ENCODE measurements at places on chromosomes 2 and 18. TPM values are rescaled to one million over a fixed set of nuclear protein-coding genes. Genes with fewer than 3 reads are reported as not detected.

DNA sequence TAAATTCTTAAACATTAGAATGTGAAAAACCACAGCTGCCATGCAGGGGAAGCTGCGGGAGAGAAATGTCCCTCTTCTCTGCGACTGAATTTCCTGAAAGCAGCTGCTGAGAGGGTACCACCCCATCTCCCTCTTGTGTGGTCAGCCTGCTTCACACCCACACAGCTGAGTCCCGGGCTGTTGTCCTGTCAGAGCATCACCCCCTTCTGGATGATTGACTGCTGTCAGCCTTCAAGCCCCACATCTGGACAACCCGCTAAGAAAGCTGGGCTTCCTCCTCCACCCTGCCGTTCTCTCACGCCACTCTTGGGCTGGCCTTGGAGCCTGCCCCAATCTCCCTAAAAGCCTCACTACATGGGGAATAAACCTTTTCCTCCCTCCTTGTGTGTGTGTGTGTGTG, 26.0 kb downstream of the SH3YL1 start:
- DNase-seq, result no peak

DNA sequence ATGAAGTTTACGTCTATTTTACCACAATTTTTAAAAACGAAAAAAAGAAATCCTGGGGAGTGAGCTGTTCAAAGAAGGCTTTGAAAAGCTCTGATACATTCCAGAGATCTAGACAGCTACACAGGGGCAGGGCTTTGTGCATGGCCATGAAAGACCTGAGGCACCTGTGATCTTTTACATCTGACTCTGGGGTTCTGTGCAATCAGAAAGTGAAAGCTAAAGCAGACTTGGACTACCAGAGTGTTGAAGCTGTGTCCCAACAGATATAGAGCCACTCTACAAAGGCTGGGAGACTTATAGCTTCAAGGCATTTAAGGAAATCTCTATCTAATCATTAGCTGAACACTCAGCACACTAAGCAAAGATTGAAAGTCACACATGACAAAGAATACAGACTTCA, 34.1 kb downstream of the PARD6G start:
- DNase-seq, result no peak

DNA sequence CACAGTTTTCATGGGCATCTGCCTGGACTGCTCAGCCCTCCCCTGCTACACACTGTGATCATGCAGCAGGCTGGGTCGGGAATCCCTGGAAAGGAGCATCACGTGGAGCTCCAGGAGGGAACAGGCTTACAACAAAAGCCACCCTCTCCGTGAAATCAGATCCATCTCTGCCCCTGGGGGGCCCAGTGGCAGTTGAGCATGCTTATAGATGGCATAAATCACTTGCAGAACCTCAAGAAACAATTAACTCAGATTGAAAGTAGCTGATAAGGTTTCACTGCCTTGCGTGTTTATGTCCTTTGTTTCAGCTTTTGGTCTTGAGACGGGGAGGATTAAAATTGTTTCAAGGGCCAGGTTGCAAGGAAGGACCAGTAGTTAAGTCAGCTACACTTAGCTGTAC, 354.8 kb upstream of the MEIS1 start:
- no peak for DNase-seq

- DNase-seq, result no peak
These were observed 79.3 kb downstream of the RHOB start for GRCh38 chr2:20526160-20526559.

DNA sequence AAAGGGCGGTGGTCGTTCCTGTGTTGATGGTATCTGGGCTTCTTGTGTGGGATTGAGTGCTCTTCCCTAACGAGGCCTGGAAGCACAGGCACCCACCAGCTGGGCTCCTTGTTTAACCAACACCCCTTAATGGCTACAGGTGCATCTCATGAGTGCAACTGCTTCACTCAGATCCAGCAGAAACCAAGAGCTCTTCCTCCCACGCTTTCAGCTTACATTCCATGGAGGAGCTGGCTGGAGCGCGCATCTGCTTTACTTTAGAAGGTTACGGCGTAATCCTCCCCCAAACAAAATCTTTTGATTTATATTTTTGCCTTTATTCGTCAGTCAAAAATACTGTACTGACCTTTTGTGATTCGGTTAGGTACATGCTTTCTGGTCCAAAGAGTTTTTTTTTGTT, 174.7 kb downstream of the LTBP1 start:
- no peak for DNase-seq

DNA sequence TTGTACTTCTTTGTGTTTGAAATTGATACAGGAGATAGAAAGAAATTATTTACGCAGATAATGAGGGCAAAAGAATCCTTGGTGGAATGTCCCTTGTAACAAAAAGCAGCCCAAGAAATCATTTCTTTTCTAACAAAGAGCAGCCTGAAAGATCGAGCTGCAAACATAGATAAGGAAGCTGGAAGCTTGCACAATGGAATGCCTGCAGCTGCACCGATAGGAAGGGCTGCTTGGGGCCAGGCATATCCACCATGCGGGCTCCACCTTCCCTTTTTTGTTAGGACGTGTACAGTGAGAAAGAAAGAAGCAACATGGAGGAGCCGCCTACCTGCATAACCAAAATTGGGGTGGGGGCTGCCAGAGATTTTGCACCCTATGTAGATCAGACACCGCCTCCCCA, 568.7 kb downstream of the METTL4 start:
- no peak for DNase-seq

Gene STARD6
- not detected for total RNA-seq

Gene DUSP2
- total RNA-seq, result 1.2 TPM

Gene PTPRN
- not detected for total RNA-seq

Measured in right lobe of liver (tissue), 6 donors.